ENCODE measurements at places on chromosomes 1 and 21. TPM values are rescaled to one million over a fixed set of nuclear protein-coding genes. Genes with fewer than 3 reads are reported as not detected.
A peak's percentile ranks its signal among the peaks of the same experiment; 100 is the strongest.

DNA sequence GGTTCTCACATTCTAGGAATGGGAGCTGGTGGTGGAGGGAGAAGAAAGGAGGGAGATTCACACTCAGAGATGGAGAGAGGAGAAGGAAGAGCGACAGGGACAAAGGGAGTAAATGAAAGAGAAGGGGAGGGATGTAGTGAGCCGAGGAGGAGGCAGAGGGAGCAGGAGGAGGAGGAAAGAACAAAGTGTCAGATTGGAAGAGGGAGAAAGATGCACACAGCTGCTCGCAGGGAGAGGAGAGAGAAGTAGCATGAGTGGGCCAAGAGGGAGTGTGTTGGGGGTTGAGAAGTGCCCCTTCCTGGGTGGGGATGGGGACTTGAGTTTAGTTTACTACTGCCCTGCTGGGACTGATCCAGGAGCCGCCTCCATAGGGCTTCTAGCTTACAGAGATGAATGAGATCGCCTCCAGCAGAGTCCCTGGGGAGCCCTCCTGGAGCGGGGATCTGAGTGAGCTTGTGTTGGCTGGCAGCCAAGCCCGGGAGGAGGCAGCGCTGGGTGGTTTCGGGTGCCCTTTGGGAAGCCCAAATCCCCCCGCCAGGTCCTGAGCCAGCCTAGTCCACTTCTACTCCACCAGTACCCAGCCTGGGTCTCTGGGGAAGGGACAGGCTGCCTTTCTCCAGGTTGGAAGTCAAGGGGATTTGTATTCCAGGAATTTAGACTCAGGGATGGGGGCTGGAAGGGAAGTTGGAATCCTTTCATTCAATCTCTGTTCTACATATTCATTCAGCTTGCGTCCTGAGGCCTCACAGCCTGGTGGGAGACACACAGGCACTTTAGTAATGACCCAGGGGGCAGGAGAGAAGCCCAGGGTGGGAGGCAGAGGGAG lies 20.9 kb downstream of the PTPRU start:
- peaks cover 7% of the 10 kb centered on the region for H3K36me3 ChIP-seq
- DNase-seq: no peak
- H3K27ac ChIP-seq: no peak overlapping the region
- H3K27me3 ChIP-seq: peaks cover 38% of the 10 kb centered on the region
- H3K4me3 ChIP-seq: no peak overlapping the region

GRCh38 chr1:3316340-3316943 lies 138.0 kb upstream of the ARHGEF16 start:
- H3K36me3 ChIP-seq: no peaks in the 10 kb centered on the region
- peak; percentile 70 for DNase-seq
- H3K27ac ChIP-seq: peak overlapping the region; percentile 27
- no peaks in the 10 kb centered on the region for H3K27me3 ChIP-seq

- H3K27ac ChIP-seq: no peak overlapping the region
- H3K4me3 ChIP-seq: no peak overlapping the region
- no peak for DNase-seq
- no peaks in the 10 kb centered on the region for H3K36me3 ChIP-seq
- H3K27me3 ChIP-seq: no peaks in the 10 kb centered on the region
These were observed 11.2 kb upstream of the NTMT2 start for GRCh38 chr1:170134521-170134920.

- H3K4me3 ChIP-seq: no peak overlapping the region
- DNase-seq: no peak
- peaks cover 27% of the 10 kb centered on the region for H3K27me3 ChIP-seq
- no peaks in the 10 kb centered on the region for H3K4me1 ChIP-seq
These were observed 158.3 kb upstream of the CACNA1E start for GRCh38 chr1:181324797-181325616.

GRCh38 chr1:7298749-7299151 lies 472.3 kb upstream of the VAMP3 start:
- DNase-seq: no peak
- peak overlapping the region; percentile 80 for H3K27ac ChIP-seq
- H3K27me3 ChIP-seq: peaks cover under 1% of the 10 kb centered on the region
- peaks cover 38% of the 10 kb centered on the region for H3K4me1 ChIP-seq
- no peaks in the 10 kb centered on the region for H3K36me3 ChIP-seq
- H3K4me3 ChIP-seq: no peak overlapping the region

Gene CELA3A
- total RNA-seq: 17.2 TPM

GRCh38 chr1:205989786-205990185 lies 13.4 kb downstream of the RAB7B start:
- H3K36me3 ChIP-seq: no peaks in the 10 kb centered on the region
- H3K4me1 ChIP-seq: peaks cover 10% of the 10 kb centered on the region
- H3K27me3 ChIP-seq: no peaks in the 10 kb centered on the region
- no peak for DNase-seq
- no peak overlapping the region for H3K27ac ChIP-seq

Gene SPRR2E
- total RNA-seq: not detected

DNA sequence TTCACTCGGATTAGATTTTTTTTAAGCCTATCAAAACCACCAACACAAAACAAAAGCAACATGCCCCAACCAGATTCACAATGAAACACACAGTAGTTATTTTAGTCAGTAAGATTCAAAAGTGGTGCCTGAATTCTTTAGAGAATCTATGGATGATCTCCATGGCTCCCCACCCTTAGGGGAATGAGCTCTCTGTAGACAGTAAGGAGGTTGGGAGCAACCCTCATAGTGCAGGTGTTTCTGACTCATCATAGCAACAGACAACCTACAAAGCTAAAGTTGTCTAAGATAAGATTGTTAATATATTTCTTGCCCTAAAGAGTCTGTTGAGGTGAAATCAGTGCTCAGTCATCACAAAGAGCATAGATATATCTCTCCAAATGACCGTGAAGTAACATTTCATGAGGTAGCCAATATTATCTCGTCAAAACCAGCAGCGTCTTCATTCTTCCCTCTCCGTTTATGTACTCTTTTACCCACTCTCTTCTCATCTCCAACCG lies 78.3 kb downstream of the ADAMTS1 start:
- H3K27me3 ChIP-seq: no peaks in the 10 kb centered on the region
- no peaks in the 10 kb centered on the region for H3K36me3 ChIP-seq
- no peak for DNase-seq
- H3K4me3 ChIP-seq: no peak overlapping the region
- H3K4me1 ChIP-seq: no peaks in the 10 kb centered on the region

Gene SERPINC1
- 0.18 TPM for total RNA-seq

- DNase-seq: no peak
- no peaks in the 10 kb centered on the region for H3K27me3 ChIP-seq
- no peak overlapping the region for H3K4me3 ChIP-seq
- no peaks in the 10 kb centered on the region for H3K36me3 ChIP-seq
- H3K27ac ChIP-seq: peak overlapping the region; percentile 46
These were observed 13.0 kb downstream of the WNT9A start for GRCh38 chr1:227934476-227935313.

Gene TRABD2B
- 0.45 TPM for total RNA-seq

DNA sequence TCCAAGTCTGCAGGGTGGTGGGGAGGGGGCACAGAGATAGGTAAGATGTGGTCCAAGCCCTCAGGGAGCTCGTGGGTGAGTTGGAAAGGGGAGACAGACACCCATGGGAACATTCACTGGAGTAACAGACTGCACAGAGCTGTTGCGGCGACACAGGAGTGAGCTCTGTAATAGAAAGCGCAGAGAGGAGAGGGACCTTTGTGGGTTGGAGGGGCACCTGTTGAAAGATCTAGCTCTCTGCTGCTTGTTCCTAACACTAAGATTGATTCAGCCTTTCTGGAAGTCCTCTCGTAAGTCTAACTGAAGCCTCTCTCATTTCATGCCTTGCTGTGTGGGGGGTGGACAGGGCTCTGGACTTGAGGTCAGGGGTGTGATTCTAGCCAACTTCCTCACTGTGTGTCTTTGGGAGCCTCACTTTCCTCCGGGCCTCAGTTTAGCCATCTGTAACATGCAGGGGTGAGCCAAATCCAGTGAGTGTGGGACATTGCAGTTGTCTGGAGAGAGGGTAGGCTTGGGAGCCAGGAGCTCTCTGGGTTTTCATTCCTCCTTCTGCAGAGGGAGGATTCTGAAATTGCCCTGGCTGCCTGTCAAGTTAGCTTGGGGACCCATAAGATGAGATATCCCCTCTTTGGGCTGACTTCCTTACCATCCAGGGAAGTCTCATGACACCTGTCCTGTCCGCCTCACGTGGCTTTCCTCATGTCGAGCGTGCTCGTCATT lies 2.0 kb upstream of the ACOT11 start:
- H3K27me3 ChIP-seq: no peaks in the 10 kb centered on the region
- no peak overlapping the region for H3K4me3 ChIP-seq
- DNase-seq: no peak

DNA sequence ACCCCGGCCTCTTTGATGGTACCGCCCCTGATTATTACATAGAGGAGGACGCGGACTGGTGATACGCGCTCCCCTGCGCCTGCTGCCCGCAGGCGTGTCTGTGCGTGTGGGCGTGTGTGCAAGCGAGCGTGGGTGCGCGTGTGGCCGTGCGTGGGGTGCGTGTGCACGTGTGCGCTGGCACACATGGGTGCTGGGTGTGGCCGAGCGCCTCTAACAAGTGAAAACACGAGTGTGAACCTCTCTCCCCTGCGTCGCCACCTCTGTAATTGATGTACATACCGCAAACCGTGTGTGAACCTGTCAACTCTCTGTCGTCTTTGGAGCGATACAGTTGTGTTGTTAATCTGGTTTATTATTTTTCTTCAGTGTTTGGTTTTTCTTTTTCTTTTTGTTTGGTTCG lies 87.8 kb upstream of the TMEM51 start:
- H3K4me1 ChIP-seq: no peaks in the 10 kb centered on the region
- no peak overlapping the region for H3K27ac ChIP-seq
- no peak overlapping the region for H3K4me3 ChIP-seq
- no peak for DNase-seq
- H3K27me3 ChIP-seq: no peaks in the 10 kb centered on the region

DNA sequence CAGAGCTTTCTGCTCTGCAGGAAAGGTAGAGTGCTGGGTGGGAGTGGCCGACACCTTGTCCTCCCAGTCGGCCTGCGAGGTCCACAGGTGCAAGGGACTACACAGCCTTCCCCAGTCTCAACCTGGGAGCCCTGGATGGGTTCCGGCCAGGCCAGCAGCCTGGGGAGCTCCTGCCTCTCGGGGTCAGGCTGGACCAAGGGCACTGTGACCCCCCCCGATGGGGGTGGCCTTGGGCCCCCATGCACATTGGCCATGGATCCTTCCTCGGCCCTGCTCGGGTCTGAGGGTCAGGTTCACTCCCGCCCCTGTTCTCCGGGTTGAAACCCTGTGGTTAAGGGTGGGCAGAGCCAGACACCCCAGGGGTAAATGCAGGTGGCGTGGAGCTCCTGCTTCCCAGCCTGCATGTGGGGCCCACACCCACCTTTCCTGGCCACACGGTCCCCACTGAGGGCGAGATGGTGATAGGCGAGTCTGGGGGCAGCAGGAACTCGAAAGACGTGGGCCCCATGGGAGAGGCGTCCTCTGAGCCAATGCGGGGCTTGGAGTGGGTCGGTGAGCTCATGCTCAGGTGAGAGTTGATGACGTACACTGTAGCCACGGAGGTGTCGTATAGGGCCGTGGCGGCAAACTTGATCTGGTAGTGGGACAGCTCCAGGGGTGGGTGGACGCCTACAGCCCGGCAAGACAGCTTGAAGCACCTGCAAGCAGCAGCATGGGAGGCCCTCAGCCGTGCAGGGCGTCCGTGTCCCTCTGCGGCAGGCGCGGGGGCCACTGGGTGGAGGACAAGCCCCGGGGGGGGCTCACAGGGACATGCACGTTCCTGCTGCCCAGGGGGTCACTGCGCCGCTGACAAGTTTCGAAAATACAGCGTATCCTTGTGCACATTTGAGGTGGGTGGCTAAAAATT lies 10.8 kb upstream of the TMEM52 start:
- H3K27ac ChIP-seq: no peak overlapping the region
- no peaks in the 10 kb centered on the region for H3K4me1 ChIP-seq
- no peak overlapping the region for H3K4me3 ChIP-seq
- no peaks in the 10 kb centered on the region for H3K36me3 ChIP-seq
- no peak for DNase-seq

DNA sequence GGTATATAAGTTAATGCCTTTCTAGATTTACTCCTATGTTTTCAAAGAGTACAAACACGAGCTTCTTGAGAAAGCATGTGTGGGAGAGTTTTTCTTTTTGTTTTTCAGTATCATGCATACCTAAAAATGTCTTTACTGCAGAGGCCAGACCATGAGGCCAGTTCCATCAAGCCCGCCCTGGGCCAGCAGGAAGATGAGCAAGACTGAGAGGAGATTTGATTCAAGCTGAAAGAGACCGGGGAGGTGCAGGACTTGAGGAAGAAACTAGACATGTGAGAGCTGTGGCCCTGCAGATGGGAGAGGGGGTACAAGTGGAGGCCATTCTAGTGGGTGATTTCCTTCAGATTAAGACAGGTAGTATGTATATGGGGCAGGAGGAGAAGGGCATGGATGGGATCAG lies 33.4 kb upstream of the NTPCR start:
- no peak overlapping the region for H3K4me3 ChIP-seq
- H3K27ac ChIP-seq: no peak overlapping the region
- no peaks in the 10 kb centered on the region for H3K36me3 ChIP-seq
- DNase-seq: no peak
- no peaks in the 10 kb centered on the region for H3K27me3 ChIP-seq

DNA sequence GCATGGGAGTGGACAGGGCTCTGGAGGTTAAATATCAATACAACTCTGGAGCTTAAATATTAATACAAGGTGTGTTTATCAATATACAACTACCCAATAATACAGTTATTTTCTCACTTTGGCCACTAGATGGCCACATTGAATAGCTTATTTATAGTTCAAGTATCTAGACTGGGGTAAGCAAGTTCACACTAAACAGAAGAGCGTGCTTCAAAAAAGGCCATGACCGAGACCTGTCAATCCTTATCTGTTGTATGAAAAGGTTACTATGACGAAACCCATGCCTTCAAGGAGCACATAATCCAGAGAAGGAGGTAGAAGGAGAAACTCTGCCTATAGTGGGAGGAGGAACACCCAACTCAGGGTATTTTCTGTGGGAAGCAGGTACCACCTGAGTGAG lies 29.1 kb downstream of the CHML start:
- peaks cover 23% of the 10 kb centered on the region for H3K4me1 ChIP-seq
- H3K27ac ChIP-seq: no peak overlapping the region

- H3K36me3 ChIP-seq: no peaks in the 10 kb centered on the region
- no peaks in the 10 kb centered on the region for H3K27me3 ChIP-seq
- H3K4me1 ChIP-seq: no peaks in the 10 kb centered on the region
These were observed 4.1 kb downstream of the KRTAP21-3 start for GRCh38 chr21:30714456-30714855.

Gene LCE2C
- not detected for total RNA-seq

- no peak for DNase-seq
- peak overlapping the region; percentile 90 for H3K4me3 ChIP-seq
- peak overlapping the region; percentile 85 for H3K27ac ChIP-seq
- peaks cover 29% of the 10 kb centered on the region for H3K4me1 ChIP-seq
- no peaks in the 10 kb centered on the region for H3K27me3 ChIP-seq
These were observed 740 bp downstream of the DSTYK start for GRCh38 chr1:205210756-205211168.

Gene AXDND1
- not detected for total RNA-seq

Gene TNFRSF1B
- 7.1 TPM for total RNA-seq

DNA sequence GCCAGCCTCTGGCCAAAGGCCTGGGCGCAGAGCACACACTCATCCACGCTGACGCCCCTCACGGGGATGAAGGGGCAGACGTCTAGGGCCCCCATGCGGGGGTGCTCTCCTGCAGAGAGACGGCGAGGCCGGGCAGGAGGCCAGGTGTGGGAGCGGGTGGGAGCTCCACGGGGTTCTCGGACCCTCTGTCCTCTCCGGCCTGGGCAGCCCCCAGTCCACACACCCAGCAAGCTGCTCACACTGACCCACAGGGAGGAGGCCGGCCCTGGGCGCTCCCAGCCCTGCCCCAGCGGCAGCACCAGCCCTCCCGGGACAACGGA lies 2.5 kb downstream of the FTCD start:
- peak overlapping the region; percentile 27 for H3K4me3 ChIP-seq
- H3K4me1 ChIP-seq: peaks cover 6% of the 10 kb centered on the region
- H3K27ac ChIP-seq: no peak overlapping the region
- H3K36me3 ChIP-seq: no peaks in the 10 kb centered on the region
- DNase-seq: no peak
- no peaks in the 10 kb centered on the region for H3K27me3 ChIP-seq

All from stomach (tissue), 19 donors.